ENCODE measurements at places on chromosomes 7 and 10.

DNA sequence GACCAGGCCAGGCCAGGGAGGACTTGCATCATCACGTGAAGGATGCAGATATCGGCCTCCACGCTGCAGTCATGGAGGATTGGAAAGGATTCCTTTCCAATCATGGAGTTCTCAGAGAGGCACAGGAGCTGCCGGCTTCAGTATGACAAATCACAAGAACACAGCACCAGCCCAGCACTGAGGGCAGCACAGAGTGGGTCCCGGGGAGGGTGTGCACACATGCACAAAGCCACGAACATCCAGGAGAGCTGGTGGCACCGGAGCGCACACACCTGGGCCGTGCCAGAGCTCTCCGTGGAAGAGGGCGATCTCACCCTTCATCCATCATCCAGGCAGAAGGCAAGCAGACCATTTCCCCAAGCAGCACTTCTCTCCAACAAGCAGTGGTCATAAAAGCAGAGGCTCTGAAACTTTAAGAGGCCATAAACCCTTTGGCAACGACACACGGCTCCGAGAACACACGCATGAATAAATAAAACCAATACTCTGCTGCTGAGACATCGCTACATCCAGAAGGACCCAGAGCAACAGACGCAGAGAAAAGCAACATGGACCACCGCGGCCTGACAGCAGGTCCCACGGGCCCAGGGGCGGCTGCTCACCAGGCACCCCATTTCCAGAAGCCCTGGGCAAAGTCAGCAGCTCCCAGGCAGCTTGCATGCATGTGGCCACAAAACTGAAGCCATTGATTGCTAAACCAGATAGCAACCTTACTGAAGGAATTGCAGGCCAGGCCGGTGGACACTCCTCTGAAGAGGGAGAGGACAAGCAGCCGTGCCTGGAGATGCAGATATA lies 180.8 kb downstream of the USP6NL start:
- no peak for DNase-seq

DNA sequence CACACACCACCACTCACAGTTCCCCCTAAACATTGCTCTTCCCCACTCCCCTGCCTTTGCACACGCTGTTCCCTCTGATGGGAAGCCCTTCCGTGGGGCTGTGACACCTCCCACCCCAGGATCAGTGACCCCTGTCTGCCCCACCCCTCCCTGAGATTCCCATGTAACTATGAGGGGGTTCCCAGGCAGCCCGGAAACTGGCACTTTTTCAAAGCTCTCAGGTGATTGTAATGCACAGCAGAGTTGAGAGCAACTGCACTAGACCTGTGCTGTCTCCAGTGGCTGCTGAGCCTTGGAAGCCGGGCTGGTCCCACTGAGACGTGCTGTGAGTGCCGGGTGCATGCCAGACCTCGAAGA lies 29.8 kb downstream of the GPRIN2 start:
- DNase-seq: no peak

- no peak for DNase-seq
These were observed 308.5 kb upstream of the NFE2L3 start for GRCh38 chr7:25843467-25843866.

- no peak for DNase-seq
These were observed 20.8 kb upstream of the TMEM273 start for GRCh38 chr10:49208996-49209395.

DNA sequence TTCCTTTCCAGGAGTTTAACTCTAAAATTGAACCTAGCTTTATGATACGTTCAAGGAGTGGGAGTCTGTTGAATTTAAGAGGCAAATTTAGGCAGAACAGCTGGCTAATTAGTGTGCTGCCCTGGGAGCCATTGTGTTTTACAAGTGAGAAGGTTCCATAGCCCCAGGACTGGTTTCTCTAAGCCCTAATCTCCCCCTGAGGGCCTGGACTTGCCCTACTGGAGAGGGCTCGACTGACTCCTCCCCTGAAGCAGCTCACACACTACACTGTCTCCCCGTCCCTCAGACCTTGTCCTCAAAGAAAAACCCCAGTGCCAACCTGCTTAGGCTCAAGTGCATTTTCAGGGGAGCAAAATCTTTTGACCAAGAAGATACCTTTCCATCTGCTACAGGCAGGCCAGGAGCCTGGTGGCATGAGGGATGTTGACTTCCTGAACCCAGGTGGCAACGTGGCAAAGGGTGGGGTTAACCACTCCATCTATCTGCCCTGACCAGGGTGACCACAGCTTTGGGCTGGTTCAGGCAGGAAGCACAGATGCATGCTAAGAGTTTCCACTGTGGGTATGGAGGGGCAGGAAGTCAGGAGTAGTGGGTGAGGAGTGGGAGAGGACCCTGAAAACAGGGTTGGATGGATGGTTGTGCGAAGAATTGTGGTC lies 68.9 kb upstream of the CARD11 start:
- no peak for DNase-seq

- peak; percentile 48 for DNase-seq
These were observed 1.5 kb downstream of the IL15RA start for GRCh38 chr10:5975641-5976473.

DNA sequence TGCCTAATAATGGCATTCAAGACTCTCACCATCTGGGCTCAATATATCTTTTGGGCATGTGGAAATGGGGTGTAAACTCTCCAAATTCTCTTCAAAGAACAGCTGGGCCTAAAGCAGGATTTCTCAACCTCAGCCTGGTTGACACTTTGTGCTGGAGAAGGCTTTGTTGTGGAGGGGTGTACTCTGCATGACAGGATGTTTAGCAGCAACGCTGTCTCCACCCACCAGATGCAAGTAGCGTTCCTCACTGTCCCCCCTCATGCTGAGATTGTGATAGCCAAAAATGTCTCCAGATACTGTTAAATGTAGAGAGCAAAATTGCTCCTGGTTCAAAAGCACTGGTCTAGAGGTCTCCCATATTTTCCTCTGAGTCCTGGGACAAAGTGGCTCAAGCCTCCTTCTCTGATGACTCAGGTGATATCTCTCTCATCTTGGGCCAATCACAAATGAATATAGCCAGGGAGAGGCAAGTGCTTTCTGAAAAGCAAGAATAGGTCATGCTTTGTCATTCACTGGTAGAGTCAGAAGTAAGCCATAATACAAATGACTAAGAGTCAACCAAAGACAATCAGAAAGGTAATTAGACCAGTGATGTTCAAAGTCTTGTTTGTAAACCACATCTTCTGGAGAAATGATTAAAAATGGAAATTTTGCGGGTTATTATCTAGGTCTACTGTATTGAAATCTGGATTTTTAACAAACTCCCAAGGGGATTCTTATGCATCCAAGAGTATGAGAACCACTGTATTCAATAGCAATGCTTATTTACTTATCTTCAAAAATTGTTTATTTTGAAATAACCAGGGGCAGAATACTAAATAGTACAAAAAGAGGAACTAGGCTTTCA lies 330.8 kb downstream of the PTEN start:
- no peak for DNase-seq

DNA sequence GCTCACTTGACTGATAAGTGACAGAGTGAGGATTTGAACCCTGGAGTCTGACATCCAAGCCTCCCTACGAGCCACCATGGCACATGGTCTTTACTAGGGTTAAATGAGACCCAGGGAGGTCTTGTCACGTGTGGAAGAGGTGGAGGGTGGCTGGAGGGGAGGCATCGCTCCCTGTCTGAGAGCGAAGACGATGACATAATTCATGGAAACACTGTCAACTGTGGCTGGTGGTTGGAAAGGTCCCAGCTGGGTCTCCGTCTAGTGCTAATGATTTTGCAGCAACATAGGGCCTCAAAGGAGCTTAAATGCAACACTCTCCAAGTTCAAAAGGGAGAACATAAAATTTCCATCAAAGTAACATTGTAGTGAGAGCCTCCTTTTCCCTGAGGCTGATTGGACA lies 99.9 kb upstream of the BAIAP2L1 start:
- no peak for DNase-seq
